ENCODE measurements at places on chromosomes 6 and 20.

DNA sequence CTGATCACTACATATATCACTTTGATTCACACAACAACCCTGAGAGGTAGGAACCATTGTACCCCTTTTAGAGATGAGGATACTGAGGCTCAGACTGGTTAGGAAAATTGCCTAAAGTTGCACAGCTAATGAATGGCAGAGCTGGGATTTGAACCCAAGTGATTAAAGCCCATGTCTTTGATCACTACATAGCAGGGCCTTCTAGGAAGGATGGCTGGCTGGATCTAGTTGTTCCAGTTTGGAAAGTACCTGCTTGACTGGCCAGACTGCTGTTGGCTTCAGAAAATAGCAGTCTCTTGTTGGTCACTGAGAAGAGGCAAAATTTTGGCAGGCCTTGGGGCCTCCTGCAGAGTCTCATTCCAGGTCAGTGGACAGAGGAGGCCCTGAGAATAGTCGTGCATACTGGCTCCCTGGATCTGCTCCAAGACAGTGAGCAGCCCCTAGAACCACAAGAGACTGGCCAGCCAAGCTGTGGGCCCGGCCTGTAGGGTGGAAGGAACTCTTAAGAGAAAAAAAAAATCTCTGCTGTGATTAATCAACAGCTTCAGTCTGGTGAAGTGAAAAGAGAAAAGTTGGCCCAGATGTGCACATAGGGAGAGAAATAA lies 17.5 kb downstream of the PPARD start:
- DNase-seq: no peak

DNA sequence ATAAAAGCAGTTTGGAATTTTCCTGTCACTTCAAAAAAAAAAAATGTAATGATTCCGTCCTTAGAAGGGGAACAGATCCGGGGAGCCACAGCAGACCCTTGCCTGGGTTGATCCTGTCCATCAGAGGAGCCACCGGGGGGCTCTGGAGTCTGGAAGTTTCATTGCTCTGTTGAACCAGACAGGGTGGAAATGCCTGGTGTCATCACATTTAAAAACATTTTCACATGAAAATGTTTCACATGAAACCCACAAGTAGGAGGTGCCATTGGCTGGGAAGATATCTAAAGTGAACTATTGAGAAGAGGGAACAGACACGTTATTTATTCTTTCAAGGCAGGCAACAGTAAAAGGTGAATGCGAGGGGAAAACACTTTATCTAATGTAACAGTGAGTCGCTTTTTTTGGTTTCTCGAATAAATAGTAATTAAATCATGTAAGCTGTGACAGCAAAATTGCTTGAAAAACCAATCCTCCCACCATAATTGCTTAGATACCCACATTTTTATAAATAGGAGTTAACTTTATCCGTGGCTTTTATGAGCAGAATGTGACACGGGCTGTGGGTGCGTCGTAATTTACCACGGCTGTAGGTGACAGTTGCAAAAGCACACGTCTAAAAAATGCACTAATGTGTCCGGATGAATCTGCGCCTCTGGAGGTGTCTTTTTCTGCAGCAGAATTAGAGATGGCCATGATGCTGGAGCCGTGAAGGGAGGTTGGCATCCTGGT lies 323.4 kb downstream of the TAF4 start:
- DNase-seq: no peak

- no peak for DNase-seq
Observed at GRCh38 chr6:62652692-62653328, 366.8 kb upstream of the KHDRBS2 start.

- DNase-seq: no peak
Observed at GRCh38 chr20:43938932-43939761, 24.5 kb downstream of the TOX2 start.

DNA sequence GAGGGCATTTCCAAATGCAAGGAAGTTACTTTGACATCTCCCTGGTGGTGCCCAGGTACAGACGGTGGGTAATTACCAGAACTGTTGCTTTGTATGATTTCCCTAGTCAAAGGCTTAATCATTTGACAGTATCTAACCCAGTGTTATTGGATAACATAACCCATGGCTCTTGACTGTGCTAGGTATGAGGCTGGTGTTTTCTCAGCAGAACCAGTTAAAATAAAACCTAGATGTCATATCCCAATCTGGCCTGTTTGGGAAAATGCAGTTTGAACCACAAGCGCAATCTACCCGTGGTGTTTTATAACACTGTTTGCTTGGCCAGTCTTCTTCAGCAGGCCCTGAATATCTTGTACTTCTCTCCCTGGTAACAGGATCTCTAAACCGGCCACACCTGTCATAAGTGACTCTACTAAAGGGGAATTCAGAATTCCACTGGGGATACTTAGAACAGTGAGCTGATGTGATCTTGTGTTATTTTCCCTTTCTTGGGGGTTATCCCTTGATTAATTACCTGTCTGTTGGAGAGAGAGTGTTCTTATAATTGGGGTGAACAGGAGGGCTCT lies 32.8 kb downstream of the PPP1R14C start:
- no peak for DNase-seq

DNA sequence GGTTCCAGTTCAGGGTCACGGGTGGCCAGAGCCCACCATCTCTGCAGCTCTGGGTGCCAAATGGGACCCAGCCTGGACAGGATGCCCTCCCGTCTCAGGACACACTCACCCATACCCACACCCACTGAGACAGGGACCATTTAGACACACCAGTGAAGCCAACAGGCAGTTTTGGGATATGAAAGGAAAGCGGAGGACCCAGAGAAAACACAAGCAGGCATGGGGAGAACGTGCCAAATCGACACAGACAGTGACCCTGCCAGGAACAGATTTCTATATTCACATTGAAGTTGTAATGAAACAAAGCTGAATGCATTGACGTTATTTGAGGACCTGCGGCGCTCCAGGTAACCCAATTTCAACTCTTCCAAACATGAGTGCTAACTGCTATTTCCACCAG lies 164.5 kb downstream of the DOK5 start:
- DNase-seq: no peak

- DNase-seq: no peak
Observed at GRCh38 chr20:12416281-12416680, 498.6 kb downstream of the BTBD3 start.

DNA sequence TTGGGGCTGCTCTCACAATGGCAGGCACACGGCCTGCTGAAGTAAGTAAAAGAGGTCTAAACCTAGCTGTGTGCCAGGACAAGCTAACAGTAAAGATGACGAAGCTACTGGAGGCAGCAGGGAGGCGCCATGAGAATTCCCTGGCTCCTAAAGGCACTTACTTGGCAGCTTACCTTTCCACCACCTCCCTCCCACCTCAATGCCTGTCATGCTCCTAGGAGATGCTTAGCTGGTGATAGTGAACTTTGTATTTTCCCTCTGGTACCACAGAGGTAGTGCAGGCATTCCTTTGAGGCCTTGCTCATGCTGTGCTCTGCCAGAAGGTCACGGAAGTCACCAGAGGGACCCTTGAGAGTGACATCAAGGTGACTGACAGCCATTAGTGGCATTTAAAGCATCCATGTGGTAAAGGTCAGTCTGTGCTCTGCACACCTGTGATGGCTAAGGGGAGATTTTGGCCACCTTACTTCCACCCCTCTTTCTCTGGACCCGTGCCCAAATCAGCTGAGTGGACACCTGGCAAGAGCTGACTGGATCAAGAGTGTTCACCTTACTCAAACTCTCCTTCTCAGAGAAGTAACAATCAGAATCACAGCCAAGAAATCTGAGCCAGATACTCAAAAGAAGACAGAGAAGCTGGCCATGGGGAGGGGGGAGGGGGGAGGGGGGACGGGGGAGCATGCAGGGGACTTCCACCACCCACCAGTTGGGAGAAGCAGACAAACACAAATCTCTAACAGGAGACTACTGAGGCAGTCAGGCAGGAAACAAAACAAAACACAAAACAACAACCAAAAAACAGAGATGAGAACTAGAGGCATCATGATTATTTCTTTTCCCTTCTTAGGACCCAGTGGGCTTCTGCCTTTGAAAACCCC lies 2.9 kb downstream of the FKBP1A start:
- no peak for DNase-seq

GRCh38 chr6:93278241-93278640 lies 141.1 kb downstream of the EPHA7 start:
- no peak for DNase-seq

- peak; percentile 40 for DNase-seq
Observed at GRCh38 chr20:52150440-52151258, 40.9 kb downstream of the ZFP64 start.

DNA sequence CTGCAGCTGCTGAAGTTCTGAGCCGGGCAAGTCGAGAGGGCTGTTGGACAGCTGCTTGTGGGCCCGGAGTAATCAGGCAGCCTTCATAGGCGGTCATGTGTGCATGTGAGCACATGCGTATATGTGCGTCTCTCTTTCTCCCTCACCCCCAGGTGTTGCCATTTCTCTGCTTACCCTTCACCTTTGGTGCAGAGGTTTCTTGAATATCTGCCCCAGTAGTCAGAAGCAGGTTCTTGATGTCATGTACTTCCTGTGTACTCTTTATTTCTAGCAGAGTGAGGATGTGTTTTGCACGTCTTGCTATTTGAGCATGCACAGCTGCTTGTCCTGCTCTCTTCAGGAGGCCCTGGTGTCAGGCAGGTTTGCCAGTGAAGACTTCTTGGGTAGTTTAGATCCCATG lies 21.2 kb upstream of the MAPK13 start:
- DNase-seq: no peak

- no peak for DNase-seq
Observed at GRCh38 chr6:41463062-41463930, 82.9 kb upstream of the FOXP4 start.

DNA sequence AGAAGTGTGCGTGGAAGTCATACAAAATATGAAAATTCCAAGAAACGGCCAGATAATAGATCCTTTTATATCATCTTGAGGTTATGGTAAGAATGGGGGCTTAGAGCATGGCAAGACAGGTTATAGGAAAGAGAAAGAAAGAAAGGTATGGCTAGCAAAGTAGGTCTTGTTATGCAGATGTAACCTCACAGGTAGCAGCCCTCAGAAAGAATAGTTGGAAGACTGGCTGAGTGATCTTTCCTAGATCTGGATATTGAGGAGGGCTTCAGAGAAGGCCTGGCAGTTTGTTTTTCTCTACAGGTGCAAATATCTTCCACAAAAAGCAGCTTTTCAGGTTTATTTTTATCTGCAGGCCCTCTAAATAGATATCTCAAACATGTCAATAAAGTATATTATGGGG lies 679.5 kb downstream of the KHDRBS2 start:
- DNase-seq: no peak

DNA sequence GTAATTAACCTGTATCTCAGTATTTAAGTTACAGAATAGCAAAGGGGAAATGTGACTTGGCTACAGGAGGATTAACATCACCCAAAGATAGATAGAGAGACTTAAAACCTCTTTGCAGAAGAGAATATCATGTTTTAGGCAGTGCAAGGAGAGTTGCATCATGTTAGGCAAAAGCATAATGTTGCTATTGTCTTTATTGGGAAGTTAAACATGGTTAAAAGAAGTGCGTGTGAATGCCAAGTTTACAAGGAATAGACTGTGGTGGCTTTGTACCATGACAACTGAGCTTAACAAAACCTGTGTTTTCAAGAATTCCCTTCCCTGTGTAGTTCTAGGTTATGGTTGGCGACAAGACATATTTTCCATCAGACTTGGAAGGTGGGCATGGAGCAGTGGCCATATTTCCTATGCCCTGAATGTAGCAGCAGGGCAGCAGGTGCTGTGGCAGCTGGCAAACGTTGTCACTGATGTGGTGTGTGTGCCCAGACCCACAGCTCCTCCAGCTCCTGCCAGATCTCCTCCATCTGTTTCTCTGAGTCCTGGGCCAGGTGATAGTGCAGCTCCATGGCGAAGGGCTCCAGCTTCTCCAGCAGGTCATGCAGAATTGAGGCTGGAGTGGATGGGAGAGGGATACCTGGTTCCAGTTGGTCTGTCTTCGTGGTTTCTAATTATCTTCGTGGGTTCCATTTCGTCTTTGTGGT lies 163.3 kb downstream of the QRSL1 start:
- no peak for DNase-seq

DNA sequence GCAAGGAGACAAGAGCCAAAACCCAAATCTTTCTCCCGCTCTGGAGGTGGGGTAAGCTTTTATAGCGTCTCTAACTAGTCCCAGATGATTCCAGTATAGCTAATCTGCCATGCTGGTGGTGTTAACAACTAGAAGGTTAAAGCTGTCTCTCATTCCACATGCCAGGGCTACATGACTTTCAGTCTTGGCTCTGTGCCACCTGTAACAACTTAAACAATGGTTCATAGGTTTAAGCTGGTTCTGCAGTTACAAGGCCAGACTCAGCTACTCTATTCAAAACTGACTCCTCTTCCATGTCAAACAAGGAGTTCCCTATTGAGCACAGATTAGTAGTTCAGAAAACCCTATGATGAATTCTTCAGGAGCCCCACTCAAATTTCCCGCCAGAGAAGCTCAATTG lies 128.9 kb downstream of the ELOVL4 start:
- no peak for DNase-seq

- DNase-seq: peak; percentile 71
Observed at GRCh38 chr20:49846206-49846807, 33.7 kb downstream of the SLC9A8 start.

DNA sequence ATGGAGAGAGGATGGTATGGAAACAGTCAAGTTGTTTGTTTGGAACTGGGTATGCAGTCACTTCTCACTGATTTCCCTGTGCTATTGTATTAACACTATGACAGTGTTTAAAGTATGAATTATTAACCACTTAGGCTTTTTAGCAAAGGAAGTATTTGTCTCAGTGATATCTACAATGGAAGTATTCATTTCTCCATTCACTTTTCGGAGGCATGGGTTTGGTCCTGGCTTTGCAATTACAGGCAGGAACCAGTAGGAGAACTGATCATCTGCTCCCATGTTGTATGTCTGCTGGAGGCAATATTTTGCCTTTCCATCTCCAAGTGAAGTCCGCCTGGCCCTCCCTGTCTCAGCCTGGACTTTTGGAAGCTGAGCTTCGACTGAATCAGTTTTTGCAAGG lies 30.6 kb upstream of the EXOC2 start:
- no peak for DNase-seq

- DNase-seq: no peak
Observed at GRCh38 chr6:17491416-17492142, 98.2 kb downstream of the CAP2 start.

- DNase-seq: peak; percentile 30
Observed at GRCh38 chr6:3414327-3415081, 42.3 kb downstream of the SLC22A23 start.

DNA sequence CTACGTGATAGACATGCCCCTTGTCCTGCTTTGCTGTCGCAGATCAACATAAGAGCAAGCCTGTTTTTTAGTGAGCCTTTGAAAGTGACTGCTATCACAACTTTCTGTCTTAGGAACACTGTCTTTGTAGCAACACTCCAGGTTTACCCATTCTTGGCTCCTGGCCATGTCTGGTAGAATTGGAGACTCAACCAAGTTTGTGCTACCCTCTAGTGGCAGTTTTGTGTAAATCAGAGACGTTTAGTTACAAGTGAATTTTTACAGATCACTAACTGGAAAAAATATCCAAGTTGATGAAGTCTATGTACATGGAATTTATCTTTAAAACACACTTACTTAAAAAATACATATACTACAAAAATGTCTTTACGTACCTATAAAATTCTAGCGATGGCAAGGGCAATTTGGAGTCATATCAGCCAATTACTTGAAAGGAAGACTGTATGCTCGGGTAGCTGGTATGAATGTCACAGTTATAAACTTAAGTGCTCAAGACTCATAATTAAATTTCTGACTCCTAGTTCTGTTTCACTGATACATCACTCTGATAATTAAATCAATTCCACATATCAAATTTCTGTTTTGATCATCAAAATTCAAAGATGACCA lies 101.4 kb downstream of the ADGB start:
- peak; percentile 63 for DNase-seq

Measured in DND-41 (cell line).